ENCODE measurements at places on chromosomes 16 and 17.
A peak's percentile ranks its signal among the peaks of the same experiment; 100 is the strongest.

DNA sequence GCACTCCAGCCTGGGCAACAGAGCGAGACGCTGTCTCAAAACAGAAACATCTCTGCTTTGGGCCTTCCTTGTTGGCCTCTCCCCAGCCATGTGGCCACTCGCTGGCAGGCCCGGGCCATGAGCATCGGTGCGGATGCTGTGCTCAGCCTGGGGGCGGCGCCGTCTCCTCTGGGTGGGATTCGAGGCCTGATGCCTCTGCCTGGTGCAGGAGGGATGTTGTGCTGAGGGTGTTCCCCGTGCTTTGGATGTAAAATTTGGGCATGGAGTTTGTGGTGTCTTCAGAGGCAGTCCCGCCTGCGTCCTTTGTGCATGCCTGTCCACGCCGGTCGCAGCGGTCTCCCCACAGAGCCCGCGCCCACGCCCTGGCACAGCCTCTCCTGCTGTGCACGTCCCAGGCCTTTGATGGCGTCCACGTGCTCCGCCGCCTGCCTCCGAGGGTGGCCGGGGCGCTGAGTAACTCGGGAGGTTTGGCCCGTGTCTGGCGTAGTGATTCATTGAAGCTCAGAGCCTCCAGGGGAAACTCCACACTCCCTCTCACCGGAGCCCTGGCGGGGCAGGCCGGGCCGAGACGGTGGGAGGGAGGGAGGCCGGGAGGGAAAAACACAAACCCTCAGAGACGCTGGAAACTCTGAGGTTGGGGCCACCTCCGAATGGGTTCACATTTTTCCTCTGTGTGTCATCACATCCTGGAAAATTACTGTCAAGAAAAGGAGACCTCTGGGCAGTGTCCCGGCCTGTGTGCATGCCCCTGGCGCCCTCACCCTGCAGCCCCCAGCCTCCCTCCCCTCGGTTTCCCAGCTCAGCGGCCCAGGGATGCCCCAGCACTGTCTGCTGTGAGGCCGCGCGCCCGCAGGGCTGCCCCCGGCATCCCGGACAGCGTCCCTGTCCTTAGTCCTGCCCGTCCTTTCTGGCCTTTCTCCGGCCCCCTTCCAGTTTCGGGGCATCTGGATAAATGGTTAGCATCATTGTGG lies 19.0 kb downstream of the CENPX start:
- peak; percentile 76 for DNase-seq

- DNase-seq, result no peak
Observed at GRCh38 chr17:50871364-50871763, 5.2 kb upstream of the TOB1 start.

GRCh38 chr16:80894091-80894490 lies 89.7 kb upstream of the CDYL2 start:
- no peak for DNase-seq

DNA sequence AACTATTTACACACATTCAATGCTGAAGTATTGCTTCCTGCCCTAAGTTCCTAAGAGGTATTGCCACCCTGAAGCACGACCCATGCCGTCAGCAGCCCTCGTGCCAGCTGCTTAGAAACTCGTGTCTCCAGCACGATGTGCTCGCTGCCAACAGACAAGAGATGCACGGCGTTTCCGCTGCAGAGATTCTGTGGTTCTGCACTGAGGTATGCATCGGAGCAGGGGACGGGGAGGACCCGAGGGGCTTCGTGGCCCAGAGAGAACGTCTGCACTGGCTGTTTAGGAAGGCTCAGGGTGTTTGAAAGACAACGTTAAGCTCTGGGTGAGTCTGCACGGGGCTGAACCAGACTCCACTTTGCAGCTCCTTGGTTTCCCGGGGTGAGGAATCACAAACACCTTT lies 82.7 kb upstream of the CREBBP start:
- no peak for DNase-seq

- DNase-seq, result no peak
Observed at GRCh38 chr16:13150181-13150885, 248.9 kb downstream of the SHISA9 start.

GRCh38 chr16:70579648-70580630 lies 56.3 kb downstream of the SF3B3 start:
- peak; percentile 27 for DNase-seq

- no peak for DNase-seq
Observed at GRCh38 chr17:58605470-58605869, 86.4 kb downstream of the TEX14 start.

DNA sequence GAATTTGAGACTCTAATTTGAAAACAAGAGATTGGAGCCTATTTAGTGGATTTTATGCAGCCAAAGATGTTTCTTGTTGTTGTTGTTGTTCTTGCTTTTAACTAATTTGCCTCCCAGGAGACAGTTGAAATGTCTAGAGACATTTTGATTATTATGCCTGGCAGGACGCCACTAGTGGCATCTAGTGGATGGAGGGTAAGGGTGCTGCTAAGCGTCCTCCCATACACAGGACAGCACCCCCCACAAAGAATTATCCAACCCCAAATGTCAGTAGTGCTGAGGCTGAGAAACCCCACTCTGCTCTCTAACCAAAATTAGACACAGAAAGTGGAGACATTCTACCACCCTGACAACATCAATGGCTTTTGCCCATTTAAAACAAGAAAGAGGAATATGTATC lies 15.4 kb upstream of the HSBP1 start:
- no peak for DNase-seq

- DNase-seq, result no peak
Observed at GRCh38 chr16:81608523-81609209, 164.1 kb downstream of the CMIP start.

DNA sequence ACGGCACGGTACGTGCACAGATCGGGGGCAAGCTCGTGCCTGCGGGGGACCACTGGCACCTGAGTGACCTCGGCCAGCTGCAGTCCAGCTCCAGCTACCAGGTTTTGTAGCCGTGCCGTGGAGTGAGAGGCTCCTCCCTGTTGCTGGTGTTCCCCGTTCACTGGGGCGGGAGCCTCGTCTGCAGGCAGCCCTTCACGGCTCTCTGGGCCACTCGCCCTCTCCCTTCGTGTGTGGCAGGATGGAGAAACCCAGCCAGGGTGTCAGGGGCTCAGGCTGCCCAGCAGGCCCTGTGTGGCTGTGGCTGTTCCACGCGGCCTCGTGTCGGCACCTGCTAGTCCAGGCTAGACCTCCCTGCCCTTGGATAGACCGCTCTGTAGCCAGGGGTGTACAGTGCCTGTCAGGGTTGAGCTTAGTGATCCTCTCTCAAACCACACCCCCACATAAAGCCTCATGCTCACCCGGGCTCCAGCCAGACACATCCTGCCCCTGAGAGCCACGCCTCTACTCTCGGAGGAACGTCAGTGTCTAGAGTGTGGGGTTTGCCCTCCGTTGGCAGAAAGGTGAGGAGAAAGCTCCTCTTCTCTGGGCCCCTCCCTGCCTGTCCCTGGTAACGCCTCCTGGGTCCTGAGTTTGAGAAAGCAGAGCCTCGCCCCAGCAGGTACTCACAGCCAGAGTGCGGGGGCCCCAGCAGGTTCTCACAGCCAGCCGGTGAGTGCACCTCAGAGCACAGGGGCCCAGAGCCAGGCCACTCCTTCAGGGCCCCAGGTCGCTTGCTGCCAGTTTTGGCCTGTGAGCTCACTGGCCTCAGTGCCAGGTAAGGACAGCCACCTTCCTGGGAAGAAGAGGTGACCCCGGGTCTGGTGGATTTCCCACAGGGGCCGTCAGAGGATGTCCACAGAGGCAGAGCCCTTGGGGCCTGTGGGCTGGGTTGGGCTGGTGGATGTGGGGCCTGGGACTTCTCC lies 27.7 kb downstream of the NME3 start:
- DNase-seq, result no peak

DNA sequence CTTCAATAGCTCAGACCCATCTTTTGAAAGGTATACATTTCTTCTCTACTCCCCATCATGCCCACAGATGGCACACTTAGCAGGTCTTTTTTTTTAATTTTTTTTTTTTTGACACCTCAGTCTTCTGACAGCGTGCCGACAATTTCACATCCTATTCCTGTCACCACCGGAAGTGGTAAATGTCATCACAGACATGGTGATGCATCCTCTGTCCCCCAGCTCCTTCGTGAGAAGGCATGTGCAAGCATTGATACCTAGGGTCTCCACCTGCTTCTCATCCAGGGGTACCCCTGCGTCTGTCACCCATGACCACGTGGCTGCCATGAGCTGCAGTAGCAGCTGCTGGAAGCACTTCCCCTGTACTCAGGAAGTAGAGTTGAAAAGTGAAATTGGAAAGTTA lies 35.6 kb downstream of the ELAC2 start:
- no peak for DNase-seq

GRCh38 chr17:70173681-70174080 lies 4.3 kb downstream of the KCNJ2 start:
- DNase-seq, result no peak

DNA sequence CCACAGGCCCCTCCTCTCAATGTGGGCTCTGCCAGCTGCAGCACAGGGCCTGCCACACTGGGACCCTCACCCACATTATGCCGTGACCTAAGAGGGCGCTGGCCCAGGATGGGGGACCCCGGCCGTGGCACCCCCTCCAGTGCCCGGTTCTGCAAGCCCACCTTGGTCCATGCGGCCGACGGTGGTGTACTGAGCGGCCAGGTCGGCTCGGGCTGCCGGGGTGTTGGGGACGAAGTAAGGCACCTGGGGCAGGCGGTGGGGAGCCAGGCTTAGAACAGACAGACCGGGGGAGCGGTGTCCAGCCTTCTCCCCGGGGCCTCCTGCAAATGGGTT lies 6.5 kb downstream of the SGSH start:
- DNase-seq, result no peak

- DNase-seq, result no peak
Observed at GRCh38 chr17:75228847-75229246, 23.4 kb downstream of the NUP85 start.

DNA sequence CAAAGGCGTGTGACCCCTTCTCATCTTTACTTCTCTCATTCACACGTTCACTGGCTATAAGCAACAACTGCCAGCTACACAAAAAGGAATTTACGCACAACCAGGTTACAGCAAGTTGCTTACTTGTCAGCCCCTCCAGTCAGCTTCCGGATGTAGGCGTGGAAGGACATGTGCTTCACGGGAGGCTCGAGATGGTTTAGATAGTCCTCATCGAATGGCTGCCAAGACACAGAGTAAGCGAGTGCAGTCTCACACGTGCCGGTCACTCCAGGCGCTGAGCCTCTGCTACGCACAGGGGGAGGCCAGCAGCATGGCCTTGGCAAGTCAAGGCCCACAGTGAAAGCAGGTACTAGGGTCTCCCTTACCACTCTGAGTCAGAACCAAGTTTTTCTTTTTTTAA lies 28.3 kb downstream of the NPLOC4 start:
- no peak for DNase-seq

- no peak for DNase-seq
Observed at GRCh38 chr17:28001149-28001548, 41.3 kb upstream of the NLK start.

DNA sequence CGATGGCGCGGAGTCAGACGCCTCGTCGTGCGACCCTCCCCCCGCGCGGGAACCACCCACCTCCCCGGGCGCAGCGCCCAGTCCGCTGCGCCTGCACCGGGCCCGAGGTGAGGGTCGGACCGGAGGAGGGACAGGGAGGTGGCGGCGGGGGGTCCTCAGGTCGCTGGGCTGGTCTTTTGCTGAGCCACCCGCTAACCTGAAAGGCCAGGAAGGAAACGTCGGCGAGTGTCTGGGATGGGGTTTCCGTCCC lies 4.9 kb downstream of the TBX2 start:
- DNase-seq, result no peak

DNA sequence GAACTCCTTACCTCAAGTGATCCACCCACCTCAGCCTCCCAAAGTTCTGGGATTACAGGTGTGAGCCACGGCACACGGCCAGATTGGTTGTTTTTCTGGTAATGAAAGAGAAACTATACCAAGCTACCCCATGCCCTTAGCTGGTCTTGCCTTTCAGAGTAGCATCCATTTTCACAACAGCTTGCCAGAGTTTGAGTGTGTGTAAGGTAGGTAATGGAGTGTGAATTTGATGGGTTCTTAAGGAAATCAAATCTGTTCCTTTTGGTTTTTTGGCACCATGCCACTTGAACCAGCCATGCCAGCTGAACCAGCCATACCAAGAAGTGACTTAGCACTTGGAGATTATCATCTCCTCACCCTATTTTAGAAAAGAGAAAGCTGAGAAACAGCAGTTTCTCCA lies 5.1 kb downstream of the CALCOCO2 start:
- peak; percentile 36 for DNase-seq

DNA sequence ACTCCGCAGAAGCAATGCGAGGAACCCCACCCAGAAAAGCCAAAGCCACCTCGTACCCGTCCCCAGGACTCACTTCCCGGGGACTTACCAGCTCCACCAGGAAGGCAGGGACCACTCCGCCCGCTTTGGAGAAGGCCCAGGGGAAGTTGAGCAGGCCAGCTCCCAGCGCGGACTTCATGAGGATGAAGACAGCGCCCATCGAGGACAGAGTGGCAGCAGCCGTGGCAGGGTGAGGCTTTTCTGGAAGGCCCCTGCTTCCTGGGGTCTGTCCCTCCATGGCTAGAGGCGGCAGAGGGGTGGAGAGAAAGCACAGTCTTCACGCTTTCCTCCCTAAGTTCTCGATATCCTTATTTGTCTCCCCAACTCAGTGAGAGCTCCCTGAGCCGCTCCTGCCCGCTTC lies 714 bp downstream of the SLC38A8 start:
- DNase-seq, result no peak

- DNase-seq, result peak; percentile 26
Observed at GRCh38 chr16:57500578-57501111, 14.4 kb upstream of the DOK4 start.

- no peak for DNase-seq
Observed at GRCh38 chr16:68592466-68593337, 52.4 kb upstream of the CDH3 start.

- no peak for DNase-seq
Observed at GRCh38 chr16:89890200-89890599, 16.8 kb downstream of the TCF25 start.

DNA sequence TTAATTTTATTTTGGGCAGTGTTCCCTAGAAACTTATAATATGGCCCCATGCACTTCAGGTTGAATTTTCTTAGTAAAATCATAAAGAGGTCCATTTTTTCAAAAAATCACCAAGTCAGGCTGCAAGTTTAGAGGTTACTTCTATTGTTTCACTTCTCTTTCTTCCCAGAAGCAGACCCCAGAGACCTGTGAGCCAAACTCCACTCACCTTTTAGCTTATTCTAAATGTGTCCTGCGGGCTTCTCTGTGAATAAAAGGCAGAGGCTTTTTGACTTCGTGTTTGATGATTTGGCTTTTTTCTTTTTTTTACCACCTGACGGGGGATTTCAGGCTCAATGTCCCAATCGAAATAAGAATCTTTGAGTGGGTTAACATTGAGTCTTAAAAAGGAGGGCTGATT lies 7.4 kb downstream of the PRKCB start:
- no peak for DNase-seq

GRCh38 chr17:57902800-57903759 lies 52.1 kb downstream of the CUEDC1 start:
- DNase-seq, result peak; percentile 84

DNA sequence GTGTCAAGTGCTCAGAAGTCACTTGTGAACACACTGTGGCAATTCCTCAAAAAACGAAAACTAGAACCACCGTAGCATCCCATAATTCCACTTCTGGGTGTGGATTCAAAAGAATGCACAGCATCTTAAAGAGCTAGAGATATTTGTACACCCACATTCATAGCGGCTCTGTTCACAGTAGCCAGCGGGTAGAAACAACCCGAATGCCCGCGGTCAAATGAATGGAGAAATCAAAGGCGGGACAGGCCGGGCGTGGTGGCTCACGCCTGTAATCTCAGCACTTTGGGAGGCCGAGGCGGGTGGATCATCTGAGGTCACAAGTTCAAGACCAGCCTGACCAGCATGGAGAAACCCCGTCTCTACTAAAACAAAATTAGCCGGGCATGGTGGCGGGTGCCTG lies 337.5 kb downstream of the SEC14L1 start:
- no peak for DNase-seq

- DNase-seq, result no peak
Observed at GRCh38 chr16:4514606-4515005, 24.0 kb downstream of the CDIP1 start.

GRCh38 chr17:2929881-2930533 lies 133.4 kb downstream of the OR1D5 start:
- peak; percentile 52 for DNase-seq
